ENCODE measurements at places on chromosomes 11 and 22.
A peak's percentile ranks its signal among the peaks of the same experiment; 100 is the strongest.

DNA sequence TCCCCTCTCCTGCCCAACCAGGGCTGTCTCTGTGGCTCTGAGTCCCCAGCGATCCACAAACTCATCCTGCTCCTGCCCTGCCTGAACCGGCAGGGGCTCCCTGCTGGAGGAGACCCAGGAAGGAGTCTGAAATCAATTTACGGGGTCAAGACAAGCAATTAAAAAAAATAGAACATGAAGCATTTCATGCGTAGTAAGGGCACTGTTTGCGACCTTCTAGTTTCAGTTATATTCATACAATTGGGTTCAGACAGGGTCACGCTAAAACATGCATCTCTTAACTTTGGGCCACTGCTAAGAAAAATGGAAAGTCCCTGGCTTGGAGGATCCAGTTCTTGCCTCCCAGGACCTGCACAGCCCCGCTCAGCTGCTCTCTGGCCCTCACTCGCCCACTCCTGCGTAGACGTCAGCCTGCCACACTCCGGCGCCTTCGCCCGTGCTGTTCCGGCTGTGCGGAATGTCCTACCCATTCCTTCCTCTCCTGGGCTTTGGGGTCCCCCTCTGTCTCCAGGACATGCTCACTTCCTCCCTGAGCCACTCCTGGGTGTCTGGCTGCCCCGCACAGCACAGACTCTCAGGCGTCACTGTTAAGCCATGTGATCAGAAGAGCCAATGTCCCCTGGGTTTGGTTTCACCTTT is 12.8 kb downstream of the NFAM1 start:
- no peak for DNase-seq

DNA sequence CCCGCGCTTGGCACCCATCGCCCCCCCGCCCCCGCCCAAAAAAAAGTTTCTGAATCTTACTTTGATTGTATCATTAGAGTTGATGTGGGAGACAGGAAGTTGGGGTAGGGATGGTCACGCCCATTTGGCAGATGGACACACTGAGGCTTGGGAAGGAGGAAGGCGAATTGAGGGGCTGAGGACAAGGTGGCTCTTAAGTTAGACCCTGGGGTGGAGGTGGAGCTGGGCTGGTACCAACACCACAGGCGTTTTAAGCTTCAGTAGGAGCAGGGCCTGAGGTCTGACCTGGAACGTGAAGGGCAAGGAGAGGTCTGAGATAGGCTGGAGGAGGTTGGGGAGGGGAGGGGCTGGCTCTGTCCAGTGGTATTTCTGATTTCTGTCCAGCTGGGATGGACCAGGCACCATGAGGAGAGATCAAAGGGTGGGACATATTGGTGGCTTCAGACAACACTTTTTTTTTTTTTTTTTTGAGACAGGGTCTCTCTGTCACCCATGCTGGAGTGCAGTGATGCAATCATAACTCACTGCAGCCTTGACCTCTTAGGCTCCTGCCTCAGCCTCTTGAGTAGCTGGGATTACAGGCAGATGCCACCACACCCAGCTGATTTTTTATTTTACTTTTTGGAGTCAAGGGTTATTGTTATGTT is 799 bp upstream of the CDC42BPG start:
- DNase-seq = no peak

DNA sequence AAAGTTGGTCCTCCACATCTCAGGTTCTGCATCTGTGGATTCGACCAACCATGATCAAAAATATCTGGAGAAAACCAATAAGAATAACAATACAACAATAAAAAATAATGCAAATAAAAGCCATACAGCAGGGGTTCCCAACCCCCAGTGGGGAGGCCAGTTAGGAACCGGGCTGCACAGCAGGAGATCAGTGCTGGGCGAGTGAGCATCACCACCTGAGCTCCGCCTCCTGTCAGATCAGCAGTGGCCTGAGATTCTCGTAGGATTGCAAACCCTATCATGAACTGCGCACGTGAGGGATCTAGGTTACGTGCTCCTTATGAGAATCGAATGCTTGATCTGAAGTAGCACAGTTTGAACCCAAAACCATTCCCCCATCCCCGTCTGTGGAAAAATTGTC is 25.4 kb upstream of the MYO18B start:
- no peak for DNase-seq

DNA sequence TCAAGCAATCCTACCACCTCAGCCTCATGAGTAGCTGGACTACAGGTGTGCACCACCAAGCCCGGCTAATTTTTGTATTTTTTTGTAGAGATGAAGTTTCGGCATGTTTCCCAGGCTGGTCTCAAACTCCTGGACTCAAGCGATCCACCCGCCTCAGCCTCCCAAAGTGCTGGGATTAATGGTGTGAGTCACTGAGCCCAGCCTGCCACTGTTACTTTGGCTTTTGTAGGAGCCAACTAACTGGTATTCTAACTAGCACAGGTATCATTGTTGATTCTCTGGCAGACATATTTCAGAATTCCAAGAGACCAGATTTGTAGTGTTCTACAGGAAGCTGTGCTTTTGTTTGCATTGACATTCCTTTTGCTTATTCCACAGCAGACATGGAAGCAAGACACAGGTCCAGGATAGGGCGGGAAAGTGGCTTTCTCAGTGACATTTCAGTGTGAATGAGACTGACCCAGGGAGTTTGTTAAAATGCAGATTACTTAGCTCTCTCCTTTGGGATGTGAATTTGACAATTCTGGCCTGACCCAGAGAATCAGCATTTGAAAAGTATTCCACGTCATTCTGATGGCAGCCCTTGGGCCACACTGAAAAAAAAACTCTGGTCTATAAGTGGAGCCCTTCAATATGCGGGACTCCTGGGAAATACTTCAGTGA is 52.2 kb upstream of the PAX6 start:
- no peak for DNase-seq

GRCh38 chr22:20243537-20244249 is 24.4 kb downstream of the RTN4R start:
- peak; percentile 67 for DNase-seq

- no peak for DNase-seq
Observed at GRCh38 chr11:10673501-10674062, 20.0 kb downstream of the IRAG1 start.

- DNase-seq = peak; percentile 29
Observed at GRCh38 chr22:39135092-39135896, 17.2 kb downstream of the CBX7 start.

- peak; percentile 33 for DNase-seq
Observed at GRCh38 chr11:33869481-33870422, 22.1 kb downstream of the LMO2 start.

DNA sequence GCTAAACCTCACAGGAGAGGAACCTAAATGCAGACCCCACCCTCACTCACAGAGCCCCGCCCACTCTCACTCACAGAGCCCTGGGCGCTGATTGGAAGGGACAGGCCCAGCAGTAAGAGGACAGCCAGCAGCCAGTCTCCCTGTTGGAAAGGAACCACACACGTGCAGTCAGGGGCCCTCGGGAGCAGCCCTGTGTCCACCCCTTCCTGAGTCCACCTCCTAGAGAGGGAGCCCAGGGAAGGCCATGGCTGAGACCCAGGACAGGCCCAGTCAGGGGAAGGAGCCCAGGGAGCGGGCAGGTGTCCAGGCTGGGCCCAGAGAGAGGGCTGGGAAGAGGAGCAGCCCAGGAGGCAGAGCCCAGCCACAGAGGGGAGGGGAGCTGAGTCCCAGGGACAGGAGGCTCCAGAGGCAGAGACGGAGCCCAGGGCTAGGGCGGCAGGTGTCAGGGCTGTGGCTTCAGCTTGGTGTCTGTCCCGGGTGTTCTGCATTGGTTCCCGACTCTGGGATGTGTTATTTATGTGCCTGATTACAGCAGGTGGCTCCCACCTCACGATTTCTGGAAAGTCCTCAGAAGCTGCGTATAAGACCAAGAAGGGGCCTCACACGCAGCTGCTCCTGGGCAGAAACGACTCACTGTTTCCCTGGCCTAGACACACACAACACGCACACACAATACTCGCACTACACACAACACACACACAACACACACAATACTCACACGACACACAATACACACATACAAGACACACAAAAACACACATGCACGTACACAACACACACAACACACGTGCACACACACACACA is 9.0 kb upstream of the APOBEC3H start:
- DNase-seq = no peak

- DNase-seq = no peak
Observed at GRCh38 chr22:39348909-39349505, 784 bp upstream of the SYNGR1 start.

DNA sequence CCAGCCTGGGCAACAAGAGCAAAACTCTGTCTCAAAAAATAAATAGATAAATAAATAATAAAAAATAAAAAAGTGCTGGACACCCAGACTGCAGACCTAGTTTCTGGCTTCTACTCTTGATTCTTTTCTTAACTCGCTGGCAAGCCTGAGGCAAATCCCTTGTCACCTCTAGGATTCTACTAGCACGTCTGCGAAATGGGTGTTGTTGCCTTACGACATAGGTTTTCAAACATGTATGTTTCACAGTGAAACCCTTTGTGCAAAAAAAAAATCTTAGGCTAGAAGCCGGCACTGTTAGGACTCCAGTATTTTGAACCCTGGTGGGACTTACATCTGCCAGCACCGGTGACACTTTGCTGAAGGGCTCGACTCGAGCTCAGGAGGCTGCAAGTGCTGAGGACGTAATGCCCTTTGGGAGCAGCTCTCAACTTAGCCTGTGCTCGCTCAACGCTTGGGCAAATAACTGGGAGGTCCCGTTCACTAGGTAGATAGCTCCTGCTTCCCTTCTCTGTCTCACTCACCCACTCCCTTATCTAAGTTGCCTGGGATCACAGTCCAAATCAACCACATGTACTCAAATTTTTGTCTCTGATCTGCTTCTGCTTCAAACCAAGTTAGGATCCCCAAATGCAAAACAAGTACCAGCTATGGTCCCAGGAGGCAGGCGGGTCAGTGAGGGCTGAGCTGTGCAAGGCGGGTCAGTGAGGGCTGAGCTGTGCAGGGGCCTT is 34.7 kb upstream of the MYH9 start:
- DNase-seq = no peak

DNA sequence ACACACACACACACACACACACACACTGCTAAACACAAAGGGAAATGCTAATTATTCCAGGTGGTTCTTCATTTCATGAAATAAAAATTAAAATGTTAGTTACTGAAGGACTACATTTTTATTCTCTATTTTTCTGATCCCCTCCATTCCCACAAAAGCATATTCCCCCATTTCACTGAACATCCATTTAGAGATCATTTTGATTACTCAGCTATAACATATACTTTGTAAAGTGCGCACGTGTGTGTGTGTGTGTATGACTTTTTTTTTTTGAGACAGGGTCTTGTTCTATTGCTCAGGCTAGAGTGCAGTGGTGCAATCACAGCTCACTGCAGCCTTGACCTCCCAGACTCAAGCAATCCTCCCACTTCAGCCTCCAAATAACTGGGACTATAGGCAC is 42.6 kb downstream of the SLC35F2 start:
- no peak for DNase-seq

GRCh38 chr11:75031224-75031753 is 42.6 kb downstream of the NEU3 start:
- DNase-seq = peak; percentile 88

DNA sequence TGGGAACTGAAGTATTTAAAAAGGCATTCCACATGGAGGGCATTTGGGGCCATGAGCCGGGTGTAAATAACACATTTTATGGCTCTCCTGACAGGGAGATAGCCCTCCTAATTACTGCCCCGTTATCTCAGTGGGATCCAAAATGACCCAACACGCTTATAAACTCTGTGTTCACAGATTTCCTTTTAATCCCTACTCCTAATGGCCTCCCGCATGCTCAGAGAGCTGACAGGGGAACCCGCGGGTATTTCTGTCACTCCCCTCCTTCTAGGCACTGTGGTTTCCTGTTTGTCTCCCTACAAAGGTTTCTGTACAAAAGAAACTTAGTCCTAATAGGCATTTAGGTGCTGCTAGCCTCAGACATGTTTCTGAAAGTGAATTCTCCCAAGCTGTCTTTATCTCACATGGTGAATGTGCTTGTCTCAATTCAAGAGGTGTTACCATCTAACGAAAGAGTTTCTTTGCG is 202.8 kb upstream of the SEZ6L start:
- no peak for DNase-seq

DNA sequence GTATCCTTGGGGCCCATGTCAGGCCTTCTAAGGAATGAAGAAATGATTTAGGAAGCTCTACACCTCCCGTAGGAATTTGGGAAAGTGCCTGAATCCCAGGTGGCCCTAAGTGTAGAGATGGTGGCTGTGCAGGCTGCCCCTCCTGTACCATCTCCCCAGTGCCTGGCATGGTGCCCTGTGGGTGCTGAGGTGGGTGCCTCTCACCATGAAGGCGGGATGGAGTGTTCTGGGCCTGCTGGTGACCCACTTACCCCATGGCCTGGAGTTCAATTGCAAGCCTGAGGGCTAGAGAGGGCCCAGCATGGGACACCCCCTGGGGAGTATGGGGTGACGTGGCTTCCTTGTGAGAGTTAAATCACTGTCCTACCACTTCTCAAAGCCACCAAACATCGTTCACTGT is 19.8 kb downstream of the SAMM50 start:
- DNase-seq = no peak

- DNase-seq = no peak
Observed at GRCh38 chr11:16763746-16764145, 25.3 kb downstream of the C11orf58 start.

DNA sequence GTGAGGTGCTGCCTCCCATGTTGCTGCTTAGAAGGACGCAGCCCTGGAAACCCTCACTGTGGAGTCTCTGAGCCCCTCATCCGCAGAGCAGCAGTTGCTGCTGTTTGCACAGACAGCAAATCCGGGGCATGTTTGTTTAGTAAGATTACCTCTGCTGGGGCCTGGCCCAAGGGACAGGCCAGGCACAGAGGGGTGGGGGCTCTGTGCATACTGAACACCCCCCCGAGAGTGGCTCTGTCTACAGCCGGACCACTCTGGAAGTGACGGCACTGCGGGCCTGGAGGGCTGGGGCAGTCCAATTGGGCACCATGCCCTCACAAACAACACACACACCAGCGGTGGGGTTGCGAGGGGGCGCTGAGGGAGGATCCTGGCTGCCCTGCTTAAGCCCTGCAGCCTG is 22.9 kb upstream of the CCDC188 start:
- DNase-seq = no peak

GRCh38 chr11:2222451-2222850 is 47.9 kb downstream of the ASCL2 start:
- DNase-seq = no peak

DNA sequence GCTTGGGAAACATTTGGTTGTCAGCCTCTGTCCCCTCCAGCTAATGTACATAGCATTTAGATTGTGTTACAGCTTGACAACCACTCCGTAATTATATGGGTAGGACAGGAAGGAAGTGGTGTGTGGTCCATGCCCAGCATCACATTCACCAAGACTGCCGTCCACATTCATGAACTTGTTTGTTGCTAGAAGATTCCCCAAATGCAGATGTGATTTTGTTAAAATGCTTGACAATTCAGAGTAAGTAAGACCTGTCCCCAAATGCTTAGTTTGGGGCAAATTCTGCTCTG is 1482.7 kb downstream of the TBC1D22A start:
- no peak for DNase-seq
